ENCODE measurements at places on chromosomes 3 and 15.

DNA sequence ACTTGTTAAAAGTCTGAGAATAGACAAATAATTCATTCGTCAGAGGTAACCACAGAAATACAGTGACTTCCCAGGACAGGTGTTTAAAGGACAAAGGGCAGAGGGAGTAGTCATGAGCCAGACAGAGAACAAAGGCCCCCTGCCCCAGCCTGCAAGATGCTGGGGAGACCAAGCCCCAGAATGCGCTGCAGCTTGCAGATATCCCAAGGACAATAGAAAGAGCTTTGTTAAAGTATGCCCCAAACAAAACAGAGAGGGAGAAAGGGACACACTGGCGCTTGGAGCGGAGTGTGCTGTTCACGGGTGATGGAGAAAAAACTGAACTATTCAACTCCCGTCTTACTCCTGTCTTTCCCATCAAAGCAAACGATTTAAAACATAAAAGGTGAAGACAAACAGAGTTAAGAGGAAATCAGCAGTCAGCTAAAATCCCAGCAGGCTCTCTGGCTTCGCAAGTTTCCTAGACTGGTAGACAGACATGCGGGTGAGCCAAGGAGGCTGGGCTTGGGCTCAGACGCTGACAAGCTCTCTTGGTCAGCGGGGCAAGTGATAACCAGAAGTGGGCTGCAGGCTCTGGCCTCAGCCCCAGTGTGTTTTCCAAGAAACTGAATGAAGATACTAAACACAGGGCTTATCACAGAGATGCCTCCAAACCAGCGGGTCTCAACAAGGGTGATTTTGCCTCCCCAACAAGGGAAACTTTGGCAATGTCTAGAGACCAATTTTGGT lies 130.1 kb downstream of the UACA start:
- no peak for DNase-seq

GRCh38 chr15:60760646-60761504 lies 281.9 kb upstream of the ICE2 start:
- DNase-seq: peak; percentile 51

- DNase-seq: no peak
These were observed 16.3 kb downstream of the BMF start for GRCh38 chr15:40092256-40092978.

- DNase-seq: no peak
These were observed 181.0 kb upstream of the CGNL1 start for GRCh38 chr15:57195326-57195725.

DNA sequence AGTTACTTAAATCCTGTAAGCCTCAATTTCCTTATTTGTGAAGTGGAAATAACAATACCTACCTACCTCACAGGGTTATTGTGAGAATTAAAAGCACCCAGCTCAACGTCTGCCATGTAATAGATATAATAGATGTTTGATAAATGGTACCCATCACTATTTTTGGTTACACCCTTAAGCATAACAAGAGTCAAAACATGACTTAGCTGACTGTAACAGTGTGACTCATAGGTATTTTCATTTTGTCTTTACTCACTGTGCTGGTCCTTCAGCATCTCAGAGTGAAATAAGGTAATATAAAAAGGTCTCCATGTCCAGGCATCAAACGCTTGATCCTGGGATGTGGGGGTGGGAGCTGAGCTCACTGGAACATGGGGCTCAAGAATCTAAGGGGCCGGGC lies 3.1 kb downstream of the CPLX3 start:
- DNase-seq: peak; percentile 58

DNA sequence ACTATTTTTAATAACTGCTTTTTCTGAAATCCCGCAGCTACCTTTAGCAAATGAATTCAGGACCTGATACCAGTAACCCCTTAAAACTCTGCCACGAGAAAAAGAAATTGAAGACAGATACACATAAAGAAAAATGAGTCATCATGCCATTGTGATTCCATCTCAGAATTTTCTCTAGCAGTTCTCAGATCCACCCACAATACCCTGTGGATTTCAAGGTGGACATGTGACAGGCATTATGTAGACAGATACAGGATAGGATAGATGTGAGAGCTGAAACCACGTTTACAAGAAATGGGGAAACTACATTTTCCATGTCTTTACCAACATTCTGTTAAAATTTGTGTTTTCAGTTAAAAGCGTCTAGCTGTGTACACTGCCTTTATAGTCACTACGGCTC lies 291.9 kb upstream of the NR2F2 start:
- DNase-seq: no peak

DNA sequence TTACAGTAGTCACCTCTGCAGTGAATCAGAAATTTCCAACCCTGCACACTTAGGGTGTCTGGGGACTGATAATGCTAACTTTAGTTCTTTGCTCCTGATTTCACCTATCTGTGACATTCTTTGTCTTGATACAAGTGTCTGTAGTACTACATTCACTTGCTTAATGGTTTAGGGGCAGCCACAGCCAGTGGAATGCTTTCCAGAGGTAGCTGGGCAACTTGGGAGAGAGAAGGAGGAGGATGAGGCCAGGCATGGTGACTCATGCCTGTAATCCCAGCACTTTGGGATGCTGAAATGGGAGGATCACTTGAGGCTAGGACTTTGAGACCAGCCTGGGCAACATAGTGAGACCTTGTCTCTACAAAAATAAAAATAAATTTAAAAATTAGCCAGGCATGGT lies 8.5 kb downstream of the BAHD1 start:
- DNase-seq: no peak

GRCh38 chr3:126746395-126747177 lies 42.5 kb downstream of the CHCHD6 start:
- no peak for DNase-seq

All from activated CD4-positive, alpha-beta T cell treated with anti-CD3 and anti-CD28 coated beads, Interleukin-2, Interleukin-6, amounts not matched to agents 100 ng/mL and 50 ng/mL, durations not matched to agents 16 hours and 8 hours (primary cell).